ENCODE measurements at places on chromosomes 11 and 22. TPM values are rescaled to one million over a fixed set of nuclear protein-coding genes. Genes with fewer than 3 reads are reported as not detected.

The OR5D18 gene
- total RNA-seq: not detected

The CSNK2A3 gene
- 2.6 TPM for total RNA-seq

- no peak for DNase-seq
Observed at GRCh38 chr11:1532606-1533341, 39.3 kb downstream of the DUSP8 start.

DNA sequence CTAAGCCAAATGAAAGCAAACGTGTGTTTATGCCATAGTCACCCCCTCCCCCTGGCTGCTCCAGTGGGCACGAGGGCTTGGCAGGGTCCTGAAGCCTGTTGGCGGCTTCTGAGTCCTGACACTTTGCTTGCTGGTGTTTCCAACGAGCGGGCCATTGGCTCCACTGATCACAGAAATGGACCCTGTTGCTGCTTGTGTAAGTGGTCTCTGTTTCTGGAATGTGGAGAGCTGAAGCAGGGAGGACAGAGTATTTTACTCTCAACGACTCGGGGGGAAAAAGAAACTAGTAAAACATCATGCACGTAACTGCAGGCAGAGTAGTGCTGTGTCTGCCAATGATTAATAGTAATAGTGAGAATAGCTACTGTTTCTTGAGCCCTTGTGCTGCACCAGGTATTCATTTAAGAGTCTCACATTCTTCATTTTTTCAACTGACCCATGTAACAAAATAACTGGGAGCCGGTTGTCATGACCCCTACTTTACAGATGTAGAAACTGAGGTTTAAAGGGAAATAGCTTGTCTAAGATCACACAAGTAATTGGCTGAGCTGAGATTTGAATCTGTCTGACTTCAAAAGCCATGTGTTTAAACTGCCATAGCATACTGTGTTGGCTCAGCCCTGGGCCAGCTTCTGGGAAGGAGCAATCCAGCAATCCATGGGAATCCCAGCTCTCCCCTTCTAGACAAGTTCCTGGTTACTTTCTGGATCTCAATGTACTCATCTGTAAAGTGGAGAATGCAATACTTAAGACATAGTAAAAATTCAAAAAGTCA lies 526.7 kb downstream of the INSC start:
- DNase-seq: no peak

DNA sequence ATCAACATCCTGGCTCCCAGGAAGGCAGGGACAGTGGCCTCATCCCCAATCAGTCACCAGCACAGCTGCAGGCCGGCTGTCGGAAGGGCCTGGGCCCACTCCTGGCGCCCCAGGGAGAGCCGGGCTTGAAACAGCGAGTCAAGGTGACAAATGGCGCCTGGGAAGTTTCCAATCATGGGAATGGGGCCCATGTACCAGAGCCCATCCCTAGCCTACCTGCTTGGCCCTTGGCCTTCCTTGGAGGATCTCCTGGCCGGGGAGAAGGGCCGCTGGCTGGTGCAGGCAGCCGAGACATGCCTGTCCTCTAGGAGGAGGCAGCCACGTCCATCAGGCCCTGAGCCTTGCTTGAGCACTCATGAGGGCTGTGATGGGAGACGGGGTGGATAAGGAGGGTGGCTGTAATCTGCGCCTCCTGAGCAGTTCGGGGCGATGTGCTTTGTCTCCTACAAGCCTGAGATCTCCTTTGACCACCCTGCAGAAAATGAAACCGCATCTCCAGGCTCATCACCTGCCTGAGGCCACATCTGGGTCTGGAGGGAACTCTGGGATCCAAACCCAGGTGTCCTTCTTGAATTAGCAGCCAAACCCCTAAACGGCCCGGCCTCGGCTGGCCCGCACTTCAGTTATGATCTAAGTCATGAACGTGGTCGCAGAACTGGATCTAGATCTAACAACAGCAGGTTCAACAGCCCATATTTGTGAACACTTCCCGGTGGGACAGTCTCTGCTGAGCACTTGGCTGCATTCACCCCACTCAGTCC lies 862.0 kb downstream of the TBC1D22A start:
- no peak for DNase-seq

DNA sequence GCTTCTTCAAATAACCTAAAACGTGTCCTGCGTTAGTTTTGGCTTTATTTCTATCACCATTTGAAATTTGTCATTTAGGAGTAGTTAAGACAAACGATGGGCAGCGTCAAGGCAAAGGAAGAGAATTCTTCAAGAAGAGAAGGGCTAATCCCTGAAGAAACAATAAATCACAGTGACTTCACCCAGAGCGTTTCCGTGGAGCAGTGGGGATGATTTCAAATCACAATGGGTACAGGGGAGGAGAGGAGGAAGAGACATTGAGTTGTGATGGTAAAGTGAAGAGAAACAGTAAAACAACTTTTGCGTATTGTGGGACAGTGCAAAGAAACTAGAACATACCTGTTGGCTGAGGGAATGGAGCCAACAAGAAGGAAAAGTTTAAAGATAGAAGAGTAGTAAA lies 9.7 kb downstream of the PDGFD start:
- DNase-seq: no peak

- DNase-seq: no peak
Observed at GRCh38 chr11:28038775-28039174, 69.2 kb downstream of the KIF18A start.

GRCh38 chr22:19853058-19853878 lies 1.4 kb downstream of the GNB1L start:
- DNase-seq: no peak

GRCh38 chr22:33726294-33726734 lies 194.0 kb downstream of the LARGE1 start:
- no peak for DNase-seq

The KRTAP5-1 gene
- not detected for total RNA-seq

DNA sequence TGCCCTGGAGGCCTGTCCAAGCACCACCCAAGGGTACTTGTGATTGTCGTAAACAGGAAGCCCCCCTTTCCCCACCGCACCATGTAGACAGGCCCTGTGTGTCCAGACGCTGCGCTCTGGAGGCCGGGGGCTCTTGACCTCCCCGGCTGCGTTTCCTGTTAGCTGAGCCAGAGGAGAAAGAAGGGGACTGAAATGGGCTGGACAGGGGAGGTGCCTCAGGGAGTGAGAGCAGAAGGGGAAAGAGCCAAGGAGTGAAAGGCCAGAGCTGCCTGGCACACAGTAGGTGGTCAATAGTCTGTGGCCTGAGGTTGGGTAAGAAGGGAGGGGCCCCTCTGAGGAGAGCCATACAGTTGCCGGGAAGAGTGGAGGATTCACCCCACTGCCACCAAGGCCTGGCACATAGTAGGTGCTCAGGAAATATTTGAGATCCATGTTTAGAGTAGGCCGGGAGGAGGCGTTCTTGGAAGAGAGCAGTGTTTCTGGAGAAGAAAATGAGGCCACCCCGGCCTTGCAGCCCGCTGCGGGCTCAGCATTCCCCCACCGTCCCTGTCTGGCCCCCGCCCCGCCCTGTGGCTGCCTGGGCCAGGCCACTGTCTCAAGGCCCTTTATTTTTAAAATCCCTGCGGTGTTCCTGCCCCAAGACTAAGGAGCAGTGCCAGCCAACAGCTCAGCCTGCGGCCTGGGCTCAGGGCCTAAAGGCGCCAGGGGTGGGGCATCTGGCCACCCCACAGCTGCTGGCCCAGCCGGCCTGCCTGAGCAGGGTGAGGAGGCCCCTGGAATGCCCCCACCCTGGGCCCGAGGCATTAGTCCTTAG lies 13.6 kb upstream of the CDC42EP1 start:
- DNase-seq: no peak

GRCh38 chr11:32348502-32348901 lies 86.8 kb downstream of the WT1 start:
- no peak for DNase-seq

The IL17REL gene
- total RNA-seq: 0.29 TPM

DNA sequence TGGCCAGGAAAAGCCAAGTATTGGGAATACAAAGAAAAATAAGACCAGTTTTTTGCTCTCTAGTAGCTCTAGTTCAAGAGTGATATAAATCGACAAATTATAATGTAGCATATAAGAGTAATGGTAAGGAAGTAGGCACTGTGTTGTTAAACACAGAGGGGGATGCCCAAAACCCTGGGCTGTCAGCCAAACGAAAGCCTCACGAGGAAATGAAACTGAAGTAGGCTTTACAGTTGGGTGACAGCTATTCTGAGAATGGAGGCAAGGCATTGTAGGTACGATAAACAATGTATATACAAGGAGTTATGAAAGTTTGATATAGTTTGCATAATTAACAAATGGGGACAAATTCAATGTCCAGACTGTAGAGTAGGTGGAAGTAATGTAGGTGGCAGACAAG lies 176.4 kb downstream of the FAM181B start:
- DNase-seq: no peak

DNA sequence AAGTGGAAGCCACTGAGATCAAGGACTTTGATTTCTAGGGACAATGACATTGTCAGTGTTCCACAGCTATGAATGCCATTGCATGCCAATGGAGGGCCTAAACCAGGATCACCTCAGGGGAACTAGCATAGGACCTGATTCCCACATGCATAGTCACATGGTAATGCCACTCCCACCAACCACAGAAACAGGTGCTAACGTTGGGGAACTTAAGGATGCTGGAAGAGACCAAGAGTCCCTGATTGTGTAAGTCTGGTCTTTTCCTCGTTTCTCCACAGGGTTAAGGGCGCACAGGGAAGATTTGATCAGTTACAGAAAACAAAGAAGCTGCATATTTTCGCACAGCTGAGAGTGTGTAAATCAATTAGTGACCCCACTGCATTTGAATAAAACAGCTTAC lies 59.4 kb upstream of the CD44 start:
- no peak for DNase-seq

GRCh38 chr22:48567213-48567975 lies 1260.3 kb downstream of the BRD1 start:
- DNase-seq: no peak

The AIFM3 gene
- total RNA-seq: 0.16 TPM

- no peak for DNase-seq
Observed at GRCh38 chr11:119145551-119145950, 3.3 kb upstream of the ABCG4 start.

DNA sequence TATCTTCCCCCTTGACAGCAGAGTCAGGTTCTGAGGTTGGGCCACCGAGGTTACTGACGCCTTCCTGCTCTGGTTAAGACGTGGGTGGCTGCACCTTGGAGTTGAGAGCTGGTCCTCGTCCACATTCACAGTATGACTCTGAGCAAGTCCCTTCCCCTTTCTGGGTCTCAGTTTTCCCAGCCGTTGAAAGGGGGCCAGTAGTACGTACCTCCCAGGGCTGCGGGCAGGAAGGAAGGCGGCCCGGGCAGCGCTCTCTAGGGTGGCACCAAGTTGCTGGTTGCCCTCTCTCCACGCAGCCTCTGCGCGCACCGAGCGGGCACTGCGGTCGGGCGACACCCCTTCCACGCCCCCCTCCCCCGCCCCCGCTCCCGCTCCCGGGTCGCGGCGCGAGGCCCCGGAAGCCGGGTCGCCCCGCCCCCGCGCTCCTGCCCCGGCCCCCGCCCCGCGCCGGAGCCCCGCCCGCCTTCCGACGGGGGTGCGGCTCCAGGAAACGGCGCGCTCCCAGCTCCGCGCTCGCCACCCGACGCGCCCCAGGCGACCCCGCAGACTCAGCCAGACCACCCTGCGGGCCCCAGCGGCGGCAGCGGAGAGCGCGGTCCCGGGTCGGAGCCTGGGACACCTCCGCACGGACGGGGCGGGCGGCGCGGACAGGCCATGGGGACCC lies at the start of gene EHBP1L1:
TSS of gene EHBP1L1 (plus strand) at position 486 of the 664 bp plus-strand sequence. CDS start 250 bp downstream, outside the sequence.
- peak; percentile 87 for DNase-seq

DNA sequence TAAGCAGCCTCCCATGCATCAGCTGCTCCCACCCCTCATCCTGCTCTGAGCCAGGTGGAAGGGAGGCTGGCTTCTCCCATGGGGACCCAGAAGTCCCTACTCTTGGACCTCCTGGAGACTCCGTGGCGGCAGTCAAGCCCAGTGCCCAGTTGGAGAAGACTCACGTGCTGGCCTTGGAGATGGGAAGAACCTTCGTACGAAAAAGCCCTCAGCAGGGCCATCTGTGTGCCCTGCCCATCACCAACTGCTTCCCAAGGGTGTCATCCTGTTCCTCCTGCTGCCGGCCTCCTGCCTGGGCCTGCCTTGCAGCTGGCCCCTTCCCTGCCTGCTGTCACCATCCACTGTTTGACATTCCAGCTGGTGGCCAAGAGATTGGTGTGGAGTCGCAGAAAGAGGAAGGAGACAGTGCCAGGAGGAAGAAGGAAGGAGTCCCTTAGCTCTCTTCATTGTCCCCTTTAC lies 28.0 kb downstream of the ARHGAP1 start:
- no peak for DNase-seq

The ADM2 gene
- total RNA-seq: 3.4 TPM

The NEFH gene
- 7.1 TPM for total RNA-seq

The RIMBP3C gene
- 0.37 TPM for total RNA-seq

The OR10A3 gene
- total RNA-seq: not detected

- no peak for DNase-seq
Observed at GRCh38 chr11:119641983-119642745, 86.8 kb downstream of the NECTIN1 start.

- no peak for DNase-seq
Observed at GRCh38 chr11:46677991-46678740, 22.3 kb downstream of the ARHGAP1 start.

The OR2AG2 gene
- not detected for total RNA-seq

The APOBEC3H gene
- total RNA-seq: 11.0 TPM

The DBX1 gene
- total RNA-seq: not detected

GRCh38 chr11:119367661-119368120 lies 13.8 kb downstream of the USP2 start:
- DNase-seq: no peak

GRCh38 chr11:120722524-120722923 lies 211.0 kb downstream of the GRIK4 start:
- DNase-seq: no peak

DNA sequence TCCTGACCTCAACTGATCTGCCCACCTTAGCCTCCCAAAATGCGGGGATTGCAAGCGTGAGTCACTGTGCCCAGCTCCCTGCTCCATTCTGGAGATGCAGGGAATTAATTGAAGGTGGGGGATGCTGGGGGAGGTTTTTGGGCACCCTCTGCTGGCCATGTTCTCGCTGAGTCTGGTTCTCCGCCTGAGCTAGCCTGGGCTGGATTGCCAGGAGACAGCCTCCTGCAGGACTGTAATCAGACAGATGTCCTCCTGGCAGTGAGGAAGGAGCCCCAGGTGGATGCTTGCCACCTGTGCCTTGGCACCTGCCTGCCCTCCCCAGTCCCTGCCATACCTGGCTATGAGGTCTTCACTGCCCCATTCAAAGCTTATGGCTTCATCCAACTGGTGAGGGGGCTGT lies 5.4 kb downstream of the MTFP1 start:
- DNase-seq: no peak

DNA sequence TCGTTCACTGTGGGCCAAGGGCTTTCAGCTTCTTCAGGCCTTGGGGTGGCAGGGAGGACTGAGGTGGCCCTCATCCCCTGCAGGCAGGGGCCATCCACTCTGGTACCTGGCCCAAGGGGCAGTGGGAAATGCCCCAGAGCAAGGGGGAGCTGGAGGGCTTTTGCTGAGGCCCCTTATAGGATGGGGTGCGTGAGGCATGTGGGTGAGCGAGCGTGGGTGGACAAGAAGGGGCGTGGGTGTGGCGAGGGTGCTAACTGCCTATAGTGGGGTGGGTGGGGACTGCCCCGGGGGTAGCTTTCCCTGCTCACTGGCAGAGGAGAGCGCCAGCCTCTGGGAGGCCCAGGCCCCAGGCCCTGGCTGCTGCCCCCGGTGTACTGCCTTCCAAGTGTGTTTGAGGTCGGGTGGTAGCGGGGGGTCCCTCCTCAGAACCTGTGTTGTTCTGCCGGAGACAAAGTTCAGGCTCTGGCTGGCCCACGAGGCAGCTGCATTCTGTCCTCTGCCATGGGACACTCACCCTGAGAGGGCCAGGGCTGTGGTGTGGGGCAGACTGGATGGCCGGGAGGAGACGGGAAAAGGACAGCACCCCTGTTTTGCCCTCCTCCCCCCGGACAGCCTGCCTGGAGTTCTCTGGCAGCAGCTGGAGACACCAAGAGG lies 3.4 kb downstream of the FLRT1 start:
- no peak for DNase-seq

GRCh38 chr11:60747359-60747873 lies 9.3 kb upstream of the MS4A15 start:
- DNase-seq: no peak
